CD4-positive, CD25-positive, alpha-beta regulatory T cell (primary cell): ENCODE measurements at places on chromosomes 2 and 18. TPM values are rescaled to one million over a fixed set of nuclear protein-coding genes. Genes with fewer than 3 reads are reported as not detected.

GRCh38 chr2:215994911-215995310 lies 18.4 kb downstream of the MREG start:
- H3K4me3 ChIP-seq, result no peak overlapping the region
- DNase-seq, result no peak
- H3K36me3 ChIP-seq, result peaks cover 22% of the 10 kb centered on the region
- no peaks in the 10 kb centered on the region for H3K4me1 ChIP-seq
- H3K27me3 ChIP-seq, result no peaks in the 10 kb centered on the region

DNA sequence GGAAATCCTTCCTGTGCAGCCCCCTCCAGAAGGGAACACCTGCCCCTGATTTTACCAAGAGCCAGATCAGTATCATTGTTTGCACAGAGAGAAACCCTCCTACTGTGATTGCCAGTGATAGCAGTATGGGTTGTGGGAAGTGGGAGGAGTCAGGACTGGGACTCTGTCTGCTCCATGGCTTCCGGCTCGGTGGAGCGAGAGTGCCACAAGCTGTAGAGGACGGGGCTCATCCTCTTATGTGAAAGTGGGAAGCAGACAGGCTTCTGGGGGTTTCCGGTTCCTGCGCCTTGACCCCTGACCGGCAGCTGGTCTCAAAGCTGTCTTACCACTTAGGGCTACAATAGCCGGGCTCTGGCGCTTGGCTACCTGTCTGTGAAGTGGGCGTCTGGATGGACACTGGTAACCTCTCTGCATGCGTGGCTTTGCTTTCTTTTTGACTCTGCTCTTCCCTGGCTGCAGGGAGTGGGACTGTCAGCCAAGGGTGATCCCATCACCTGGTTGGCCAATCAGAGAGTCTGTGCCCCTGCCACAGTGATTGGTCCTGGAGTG lies 79.7 kb downstream of the BCL2L11 start:
- no peak overlapping the region for H3K4me3 ChIP-seq
- no peaks in the 10 kb centered on the region for H3K36me3 ChIP-seq
- H3K27me3 ChIP-seq, result peaks cover 1% of the 10 kb centered on the region

DNA sequence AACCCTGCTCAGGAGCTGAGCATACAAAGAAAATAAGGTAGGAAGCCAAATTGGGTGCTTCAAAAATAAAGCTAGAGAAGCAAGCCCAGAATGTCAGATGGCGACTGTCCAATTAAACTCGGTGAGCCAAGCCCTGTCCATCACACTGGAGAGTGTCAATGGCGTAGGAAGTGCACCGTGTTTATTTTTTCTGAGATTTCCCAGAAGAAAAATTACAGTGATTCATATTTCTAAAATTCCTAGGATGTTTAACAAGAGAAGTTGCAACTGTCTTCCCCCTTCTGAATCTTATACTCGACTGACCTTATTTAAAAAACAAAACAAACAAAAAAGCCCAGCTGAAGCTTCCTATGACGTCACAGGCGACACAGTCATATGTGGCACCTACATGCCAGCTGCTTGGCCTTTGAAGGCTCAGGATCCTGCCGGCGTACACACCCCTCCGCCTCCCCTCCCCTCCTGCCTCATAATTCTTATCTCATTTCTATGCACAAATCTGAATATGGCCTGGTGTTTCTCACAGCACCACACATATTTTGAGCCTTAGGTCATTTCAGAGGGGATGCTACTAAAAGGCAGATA lies 60.8 kb downstream of the MBP start:
- peaks cover 22% of the 10 kb centered on the region for H3K36me3 ChIP-seq
- DNase-seq, result peak; percentile 77
- H3K4me3 ChIP-seq, result peak overlapping the region; percentile 22
- peaks cover 84% of the 10 kb centered on the region for H3K4me1 ChIP-seq

- DNase-seq, result no peak
- no peaks in the 10 kb centered on the region for H3K36me3 ChIP-seq
- H3K4me3 ChIP-seq, result peak overlapping the region; percentile 43
- no peaks in the 10 kb centered on the region for H3K27me3 ChIP-seq
Measured at GRCh38 chr18:48814490-48815178, 136.1 kb downstream of the SMAD7 start.

DNA sequence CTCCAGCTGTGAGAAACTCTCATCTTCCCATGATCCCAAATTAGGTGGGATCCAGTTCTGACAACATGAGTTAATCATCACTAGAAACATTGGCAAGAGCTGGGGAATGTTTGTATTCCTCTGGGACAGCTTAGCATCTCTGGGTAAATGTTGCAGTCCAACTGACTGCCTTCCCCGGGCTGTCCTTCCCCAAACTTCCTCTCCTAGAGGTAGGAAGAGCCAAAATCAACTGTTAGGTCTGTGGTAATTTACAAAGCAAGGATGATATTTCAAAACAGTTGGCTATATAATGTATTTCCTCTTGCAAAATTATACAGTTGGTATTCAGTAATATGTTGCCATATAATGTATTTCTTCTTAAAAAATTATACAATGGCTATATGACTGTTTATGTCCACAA lies 148.5 kb downstream of the MGAT5 start:
- H3K4me1 ChIP-seq, result no peaks in the 10 kb centered on the region
- DNase-seq, result no peak
- H3K4me3 ChIP-seq, result no peak overlapping the region
- peaks cover 36% of the 10 kb centered on the region for H3K36me3 ChIP-seq
- no peak overlapping the region for H3K27ac ChIP-seq

GRCh38 chr2:135798762-135799161 lies 38.2 kb downstream of the LCT start:
- no peaks in the 10 kb centered on the region for H3K4me1 ChIP-seq
- H3K4me3 ChIP-seq, result no peak overlapping the region
- DNase-seq, result no peak
- H3K27me3 ChIP-seq, result no peaks in the 10 kb centered on the region

DNA sequence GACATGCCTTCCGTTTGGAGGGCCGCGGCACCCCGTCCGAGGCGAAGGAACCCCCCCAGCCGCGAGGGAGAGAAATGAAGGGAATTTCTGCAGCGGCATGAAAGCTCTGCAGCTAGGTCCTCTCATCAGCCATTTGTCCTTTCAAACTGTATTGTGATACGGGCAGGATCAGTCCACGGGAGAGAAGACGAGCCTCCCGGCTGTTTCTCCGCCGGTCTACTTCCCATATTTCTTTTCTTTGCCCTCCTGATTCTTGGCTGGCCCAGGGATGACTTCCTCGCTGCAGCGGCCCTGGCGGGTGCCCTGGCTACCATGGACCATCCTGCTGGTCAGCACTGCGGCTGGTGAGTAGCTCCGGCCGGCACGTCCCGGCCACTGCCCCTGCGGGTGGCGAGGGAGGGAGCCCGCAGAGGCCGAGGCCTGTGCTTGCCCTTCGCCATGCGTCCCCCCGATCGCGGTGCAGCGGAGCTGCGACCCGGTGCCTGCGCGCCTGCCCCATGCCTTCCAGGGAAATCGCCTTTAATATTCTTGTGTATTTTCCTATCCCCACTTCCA lies 1.2 kb downstream of the BMPR2 start:
- H3K27ac ChIP-seq, result peak overlapping the region; percentile 34
- H3K4me3 ChIP-seq, result peak overlapping the region; percentile 92
- no peaks in the 10 kb centered on the region for H3K36me3 ChIP-seq
- DNase-seq, result no peak
- peaks cover 37% of the 10 kb centered on the region for H3K4me1 ChIP-seq
- no peaks in the 10 kb centered on the region for H3K27me3 ChIP-seq

GRCh38 chr2:97951155-97951680 lies 44.5 kb downstream of the TMEM131 start:
- no peak overlapping the region for H3K4me3 ChIP-seq
- peaks cover 3% of the 10 kb centered on the region for H3K4me1 ChIP-seq
- no peaks in the 10 kb centered on the region for H3K36me3 ChIP-seq
- H3K27me3 ChIP-seq, result no peaks in the 10 kb centered on the region
- no peak overlapping the region for H3K27ac ChIP-seq

GRCh38 chr2:24107-24506 lies 22.2 kb downstream of the FAM110C start:
- H3K27ac ChIP-seq, result peak overlapping the region; percentile 55
- no peak for DNase-seq
- no peaks in the 10 kb centered on the region for H3K27me3 ChIP-seq
- H3K4me1 ChIP-seq, result peaks cover 26% of the 10 kb centered on the region
- H3K36me3 ChIP-seq, result no peaks in the 10 kb centered on the region

GRCh38 chr2:55147041-55147440 lies 85.1 kb downstream of the CLHC1 start:
- H3K27me3 ChIP-seq, result no peaks in the 10 kb centered on the region
- no peaks in the 10 kb centered on the region for H3K36me3 ChIP-seq
- no peak for DNase-seq

- H3K4me3 ChIP-seq, result no peak overlapping the region
- no peaks in the 10 kb centered on the region for H3K4me1 ChIP-seq
- DNase-seq, result no peak
- H3K27me3 ChIP-seq, result peaks cover 6% of the 10 kb centered on the region
Measured at GRCh38 chr2:230043461-230043860, 25.3 kb downstream of the SLC16A14 start.

GRCh38 chr18:78875016-78875777 lies 104.4 kb upstream of the SALL3 start:
- no peak overlapping the region for H3K4me3 ChIP-seq
- no peak overlapping the region for H3K27ac ChIP-seq
- DNase-seq, result no peak
- no peaks in the 10 kb centered on the region for H3K4me1 ChIP-seq
- no peaks in the 10 kb centered on the region for H3K36me3 ChIP-seq

GRCh38 chr2:237298151-237299118 lies 115.5 kb downstream of the COL6A3 start:
- H3K4me3 ChIP-seq, result no peak overlapping the region
- no peak overlapping the region for H3K27ac ChIP-seq
- no peaks in the 10 kb centered on the region for H3K36me3 ChIP-seq

GRCh38 chr2:127611076-127611925 lies 34.7 kb upstream of the GPR17 start:
- no peaks in the 10 kb centered on the region for H3K36me3 ChIP-seq
- H3K27me3 ChIP-seq, result no peaks in the 10 kb centered on the region
- DNase-seq, result no peak

Gene HOXD13
- not detected for polyA plus RNA-seq

Gene SNRPD1
- polyA plus RNA-seq, result 87.7 TPM

Gene CRYGC
- polyA plus RNA-seq, result not detected

Gene SLC1A4
- polyA plus RNA-seq, result 18.4 TPM

Gene IL36B
- not detected for polyA plus RNA-seq

Gene DLX2
- not detected for polyA plus RNA-seq

Gene WDFY1
- polyA plus RNA-seq, result 25.8 TPM
